ENCODE measurements at places on chromosomes 16 and 17.
A peak's percentile ranks its signal among the peaks of the same experiment; 100 is the strongest.

DNA sequence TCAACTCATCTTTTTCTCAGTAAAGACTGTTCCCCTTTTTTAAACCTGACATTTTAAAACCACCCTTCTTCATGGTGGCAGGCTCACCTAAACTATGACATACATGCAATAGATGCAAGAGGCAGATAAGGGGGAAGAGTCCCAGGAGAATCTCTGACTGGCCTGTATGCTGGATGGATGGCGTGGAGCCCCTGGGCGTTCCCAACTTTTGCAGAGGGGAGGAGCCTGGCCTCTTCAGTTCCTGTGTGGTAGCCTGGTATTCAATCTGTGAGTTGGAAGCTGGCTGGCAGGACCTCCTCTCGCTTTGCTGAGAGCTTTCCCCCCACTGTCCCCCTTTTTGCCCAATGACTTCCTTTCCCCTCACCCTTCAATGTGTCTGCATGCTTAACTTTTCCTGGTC, 217.6 kb upstream of the CA10 start:
- DNase-seq, result no peak

DNA sequence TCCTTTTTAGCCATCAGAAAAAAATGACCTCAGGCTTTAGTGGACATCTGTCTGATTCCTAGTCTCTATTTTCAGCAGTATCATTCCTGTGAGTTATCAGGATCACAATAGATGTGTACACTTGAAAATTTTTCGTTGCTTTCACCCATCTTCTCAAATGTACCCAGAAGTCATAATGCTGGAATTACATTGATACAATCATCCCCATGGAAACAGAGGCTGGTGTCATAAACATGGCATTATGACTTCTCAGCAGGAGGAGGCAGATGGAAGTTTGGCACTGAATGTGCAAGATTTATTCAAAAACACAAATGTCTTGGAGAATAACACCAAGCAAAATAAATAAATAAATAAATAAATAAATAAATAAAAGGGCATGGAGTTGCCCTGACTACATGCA, 292.5 kb downstream of the PHKB start:
- DNase-seq, result no peak

- DNase-seq, result no peak
These were observed 103.3 kb downstream of the CA4 start for GRCh38 chr17:60253048-60253447.

GRCh38 chr16:74726716-74727115, 26.1 kb upstream of the MLKL start:
- DNase-seq, result no peak

GRCh38 chr17:19712436-19713004, 3.9 kb downstream of the SLC47A2 start:
- no peak for DNase-seq

GRCh38 chr16:28182183-28182582, 29.6 kb downstream of the XPO6 start:
- no peak for DNase-seq

DNA sequence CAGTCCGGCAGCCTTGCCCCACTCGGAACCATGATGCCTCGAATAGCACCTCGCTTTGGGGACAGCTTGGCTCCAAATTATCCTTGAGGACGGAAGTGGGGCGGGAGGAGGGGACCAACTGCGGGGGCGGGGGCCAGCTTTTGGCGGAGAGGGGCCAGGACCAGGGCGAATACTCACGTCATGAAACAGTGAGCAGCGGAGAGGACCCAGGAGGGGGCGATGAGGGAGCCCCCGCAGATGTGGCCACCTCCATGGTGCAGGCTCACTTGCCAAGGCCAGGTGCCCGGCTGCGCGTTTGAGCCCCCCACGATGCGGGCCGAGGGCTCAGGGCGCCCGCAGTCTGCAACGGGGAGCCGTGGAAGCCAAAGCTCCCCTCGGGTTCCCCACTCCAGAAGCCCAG, 970 bp downstream of the PRSS36 start:
- no peak for DNase-seq

GRCh38 chr17:8393470-8394231, 4.0 kb downstream of the RNF222 start:
- no peak for DNase-seq

- DNase-seq, result no peak
These were observed 5.3 kb upstream of the WWOX start for GRCh38 chr16:78094166-78094565.

GRCh38 chr17:74864866-74865395, 5.2 kb upstream of the GRIN2C start:
- peak; percentile 59 for DNase-seq

DNA sequence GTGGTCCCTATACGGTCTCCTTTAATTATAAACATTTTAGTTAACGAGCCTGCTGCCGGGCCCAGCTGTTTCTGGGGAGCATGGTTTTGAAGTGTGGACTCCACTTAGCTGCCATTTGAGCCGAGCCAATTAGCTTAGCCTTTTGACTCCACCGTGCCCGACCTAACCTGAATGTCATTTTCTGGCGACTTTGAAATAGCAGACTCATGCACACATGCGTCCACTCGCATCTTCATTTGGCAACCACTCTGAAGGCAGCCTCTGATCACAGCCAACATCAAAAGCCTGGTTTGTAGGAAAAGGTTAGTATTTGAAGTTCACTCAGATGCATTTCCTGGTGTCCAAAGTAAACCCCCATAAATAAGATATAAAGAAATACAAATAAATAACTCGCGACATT, 16.8 kb downstream of the AXIN2 start:
- no peak for DNase-seq

GRCh38 chr17:46061435-46061834, 62.4 kb downstream of the STH start:
- no peak for DNase-seq

DNA sequence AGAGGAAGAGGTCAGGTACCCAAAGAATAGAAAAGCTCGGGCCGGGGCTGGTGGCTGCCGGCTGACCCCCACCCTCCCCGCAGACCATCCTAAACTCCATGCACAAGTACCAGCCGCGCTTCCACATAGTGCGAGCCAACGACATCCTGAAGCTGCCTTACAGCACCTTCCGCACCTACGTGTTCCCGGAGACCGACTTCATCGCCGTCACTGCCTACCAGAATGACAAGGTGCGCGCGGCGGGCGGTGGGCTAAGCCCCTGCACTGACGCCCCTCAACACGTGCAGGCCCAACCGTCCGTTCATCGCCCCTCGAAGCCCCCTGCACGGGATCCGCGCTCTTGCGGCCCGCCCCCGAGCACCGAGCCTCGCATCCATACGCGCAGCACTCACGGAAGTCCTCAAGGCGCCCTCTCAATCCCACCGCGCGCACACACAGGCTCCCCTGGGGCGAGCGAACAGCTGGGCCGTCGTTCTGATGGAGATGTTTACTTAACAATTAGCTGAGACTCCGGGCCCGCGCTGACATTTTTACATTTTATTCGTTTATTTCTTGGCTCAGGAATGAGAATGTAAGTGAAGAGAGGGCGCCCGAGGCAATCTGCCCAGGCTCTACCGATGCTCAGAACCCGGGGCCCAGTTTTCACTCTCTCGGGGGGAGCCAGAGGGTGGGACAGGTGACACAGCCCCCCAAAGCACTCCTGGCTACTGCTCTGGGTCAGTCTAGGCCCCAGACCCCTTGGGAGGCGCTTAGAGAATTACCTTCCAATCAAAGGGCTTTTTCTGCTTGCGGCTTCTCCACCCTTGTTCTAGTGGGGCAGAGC, 3.5 kb downstream of the TBX2 start:
- no peak for DNase-seq

DNA sequence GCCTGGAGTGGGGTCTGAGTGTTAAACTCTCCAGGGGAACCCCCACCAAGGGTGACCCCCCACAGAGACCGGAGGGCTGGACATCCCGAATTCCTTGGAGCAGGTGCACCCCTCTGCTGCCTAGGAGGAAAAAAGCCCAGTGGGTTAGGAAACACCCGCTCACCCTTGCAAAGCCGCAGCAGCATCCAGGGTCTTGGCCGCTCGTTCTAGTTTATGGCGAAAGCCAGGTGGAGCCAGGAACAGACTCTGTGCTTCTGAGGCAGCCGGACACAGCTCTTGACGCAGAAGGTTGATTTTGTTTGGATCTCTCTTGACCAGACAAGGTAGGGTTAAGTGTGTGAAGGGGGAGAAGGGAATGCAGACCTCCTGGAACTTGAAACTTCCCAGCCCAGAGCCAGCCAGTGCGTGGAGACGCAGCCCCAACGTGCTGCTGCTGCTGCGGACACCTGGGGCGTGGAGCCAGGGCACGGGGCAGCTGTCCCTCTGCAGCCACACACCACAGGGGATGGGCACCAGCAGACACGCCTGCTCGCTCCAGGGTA, 154.5 kb downstream of the LAT start:
- no peak for DNase-seq

DNA sequence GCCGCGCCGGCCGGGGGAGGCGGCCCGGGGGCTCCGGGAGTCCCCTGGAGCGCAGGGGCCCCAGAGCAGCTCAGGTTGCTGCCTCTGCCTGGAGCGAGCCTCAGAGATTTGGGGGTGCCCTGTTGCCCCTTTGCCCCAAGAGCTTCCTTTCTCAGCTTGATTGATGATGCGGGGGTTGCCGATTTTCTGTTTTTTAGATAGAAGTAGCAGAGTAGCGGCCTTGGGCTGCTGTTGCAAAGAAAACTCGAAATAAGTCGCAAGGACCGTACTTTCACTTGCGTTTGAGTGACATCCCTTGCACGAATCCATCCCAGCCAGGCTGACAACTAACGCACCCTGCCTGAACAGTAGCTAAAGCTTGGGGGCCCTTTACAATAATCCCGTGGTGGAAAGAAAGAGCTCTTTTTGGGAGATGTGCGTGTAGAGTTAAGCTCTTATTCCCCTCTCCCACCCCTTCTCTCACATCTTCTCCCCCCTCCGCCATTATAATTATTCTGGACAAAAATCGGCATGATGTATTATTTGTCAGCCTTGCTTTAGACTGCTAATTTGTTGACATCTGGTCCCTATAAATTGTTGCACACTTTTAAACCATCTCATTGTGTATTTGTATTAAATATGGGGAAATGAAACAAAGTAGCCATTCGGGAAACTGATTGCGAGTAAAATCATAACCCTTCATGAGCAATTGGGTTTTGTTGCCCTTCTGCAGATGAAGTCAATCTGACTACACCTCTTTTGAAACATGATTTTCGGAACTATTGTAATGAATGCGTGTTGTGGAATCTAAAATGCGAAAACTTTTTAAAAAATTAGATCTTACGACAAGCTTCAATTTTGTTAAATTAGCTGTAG, 873 bp downstream of the USP10 start:
- DNase-seq, result no peak

DNA sequence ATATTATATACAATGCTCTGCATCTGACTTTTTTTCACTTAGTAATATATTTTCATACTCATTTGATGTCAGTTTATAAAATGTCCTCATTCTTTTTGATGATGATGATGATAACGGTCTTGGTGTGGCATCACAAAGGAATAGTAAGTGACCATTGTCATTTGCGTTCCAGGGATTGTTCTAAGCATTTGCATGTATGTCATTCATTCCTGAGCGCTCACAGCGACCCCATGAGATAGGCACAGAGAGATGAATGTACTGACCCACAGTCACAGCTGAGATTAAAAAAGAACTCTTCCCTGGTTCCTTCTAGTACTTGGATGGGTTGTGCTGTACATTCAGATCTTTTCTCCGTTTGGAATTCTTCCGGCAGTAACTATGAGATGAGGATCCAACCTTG, 21.2 kb upstream of the MSI2 start:
- no peak for DNase-seq

DNA sequence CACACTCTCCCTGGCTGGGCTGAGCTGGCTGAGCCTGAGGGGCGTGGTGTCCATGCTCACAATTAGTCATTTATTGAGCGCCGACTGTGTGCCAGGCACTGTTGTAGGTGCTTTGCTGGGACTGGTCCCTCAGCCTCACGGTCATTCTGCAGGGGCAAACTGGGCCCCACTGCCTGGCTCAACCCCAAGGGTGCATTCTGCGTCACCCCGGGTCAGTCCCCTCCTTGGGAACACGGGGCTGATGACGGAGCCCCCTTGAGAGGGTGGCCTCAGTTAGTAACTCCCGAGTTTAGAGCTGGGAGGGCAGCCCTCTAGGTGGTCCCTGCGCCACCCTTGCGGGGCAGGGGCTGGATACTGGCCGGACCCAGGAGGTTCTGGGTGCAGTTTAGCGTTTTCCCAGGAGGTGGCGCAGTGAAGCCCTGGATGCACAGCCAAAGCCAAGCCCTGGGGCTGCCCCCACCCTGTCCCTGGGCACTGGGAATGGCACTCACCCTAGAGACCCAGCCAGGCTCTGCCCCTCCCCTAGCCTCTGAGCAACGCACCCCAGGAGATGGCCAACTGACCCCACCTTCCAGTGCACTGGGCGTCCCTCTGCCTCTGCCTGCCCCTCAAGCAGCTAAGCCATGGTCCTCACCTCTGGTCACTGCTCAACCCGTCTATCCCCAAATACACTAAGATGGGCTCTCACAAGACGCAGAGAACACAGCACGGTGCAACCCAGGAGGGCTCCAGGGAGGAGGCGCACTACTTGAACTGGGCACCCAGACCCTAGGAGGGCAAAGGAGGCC, 243.2 kb upstream of the GSE1 start:
- peak; percentile 27 for DNase-seq

- DNase-seq, result no peak
These were observed 20.6 kb downstream of the TPPP3 start for GRCh38 chr16:67372664-67373063.

DNA sequence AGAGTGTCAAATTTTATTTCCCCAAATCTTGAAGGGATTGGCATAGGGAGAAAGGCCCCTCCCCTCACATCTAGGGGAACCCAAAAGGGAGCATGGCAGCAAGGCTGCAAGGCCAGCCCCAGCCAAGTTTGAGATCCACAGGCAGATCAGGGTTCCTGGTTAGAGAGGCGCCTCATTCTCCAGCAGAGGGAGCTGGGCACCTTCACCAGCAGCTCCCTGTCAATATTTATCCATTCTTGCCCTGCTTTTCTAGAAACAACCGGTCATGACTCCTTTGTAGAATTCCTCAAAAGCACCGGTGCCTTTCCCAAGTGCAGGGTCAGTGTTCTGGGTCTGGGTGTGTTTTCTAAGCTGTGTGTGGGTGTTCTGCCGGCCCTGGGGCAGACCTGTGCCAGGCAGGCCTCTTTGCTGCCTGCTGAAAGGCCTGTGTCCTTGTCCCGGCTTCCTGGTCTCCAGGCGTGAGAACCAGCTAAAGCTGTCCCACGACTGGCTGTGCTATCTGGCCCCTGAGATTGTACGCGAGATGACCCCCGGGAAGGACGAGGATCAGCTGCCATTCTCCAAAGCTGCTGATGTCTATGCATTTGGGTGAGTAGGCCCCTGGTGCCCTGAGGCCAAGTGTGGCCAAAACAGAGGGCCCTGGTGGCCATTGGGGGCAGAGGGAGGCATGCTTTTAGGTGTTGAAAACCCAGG, 21.2 kb upstream of the LGALS9 start:
- no peak for DNase-seq

GRCh38 chr17:62121025-62121730, 56.1 kb upstream of the MED13 start:
- DNase-seq, result no peak

Measured in activated CD4-positive, alpha-beta T cell treated with anti-CD3 and anti-CD28 coated beads, Interleukin-2, amount 50 U/mL, for 24 hours (primary cell).